ENCODE measurements at places on chromosomes 7 and 10. TPM values are rescaled to one million over a fixed set of nuclear protein-coding genes. Genes with fewer than 3 reads are reported as not detected.
A peak's percentile ranks its signal among the peaks of the same experiment; 100 is the strongest.

DNA sequence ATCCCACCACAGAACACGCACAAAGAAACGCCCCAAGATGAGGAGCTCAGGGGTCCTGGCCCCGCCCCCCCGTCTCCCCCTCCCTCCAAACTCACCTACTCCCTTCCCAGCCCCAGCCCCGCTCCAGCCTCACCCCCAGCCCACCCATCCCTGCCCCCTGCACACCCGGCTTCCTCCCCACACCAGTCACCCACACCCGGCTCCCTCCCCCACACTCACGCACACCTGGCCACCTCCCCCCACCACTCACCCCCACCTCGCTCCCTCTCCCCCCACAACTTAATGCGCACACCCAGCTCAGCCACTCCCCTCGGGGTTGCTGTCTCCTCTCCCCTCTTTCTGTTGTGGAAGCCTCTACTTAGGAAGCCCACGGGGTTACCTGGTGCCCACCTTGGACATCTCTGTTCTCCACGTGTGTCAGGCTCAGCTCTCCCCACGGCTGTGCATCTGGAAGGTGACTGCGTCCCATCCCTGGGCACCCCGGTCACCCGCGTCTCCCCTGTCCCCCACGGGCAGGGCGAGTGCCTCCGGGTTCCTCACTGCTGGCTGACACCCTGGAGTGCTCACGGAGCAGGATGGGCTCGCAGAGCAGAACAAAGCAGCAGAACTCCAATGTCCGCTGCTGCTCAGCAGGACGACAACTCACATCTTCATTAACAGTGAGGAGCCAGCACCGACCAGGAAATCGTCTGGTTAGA is 166.8 kb downstream of the USP6NL start:
- H3K4me3 ChIP-seq, result no peak overlapping the region
- peaks cover 32% of the 10 kb centered on the region for H3K27me3 ChIP-seq
- H3K36me3 ChIP-seq, result no peaks in the 10 kb centered on the region
- no peak for ATAC-seq

DNA sequence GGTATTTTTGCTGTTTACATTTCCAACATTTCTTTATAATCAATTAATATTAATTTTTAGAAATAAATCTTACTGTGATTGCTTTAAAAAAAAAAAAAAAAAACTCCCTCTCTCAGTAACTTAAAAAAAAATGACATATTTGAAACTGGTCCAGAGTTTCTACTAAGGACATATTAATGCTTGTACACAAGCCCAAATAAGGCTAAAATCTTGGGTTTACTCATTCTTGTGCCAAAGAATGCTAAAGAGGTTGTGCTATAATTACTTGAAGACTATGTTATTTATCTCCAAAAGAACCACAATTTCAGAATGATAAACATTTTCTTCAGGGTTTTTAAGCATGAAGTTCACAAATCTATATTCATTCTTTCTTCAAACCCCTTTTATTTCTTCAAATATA is 39.4 kb upstream of the PHF14 start:
- peak overlapping the region; percentile 11 for H3K4me3 ChIP-seq
- no peaks in the 10 kb centered on the region for H3K4me1 ChIP-seq
- no peaks in the 10 kb centered on the region for H3K27me3 ChIP-seq
- H3K27ac ChIP-seq, result peak overlapping the region; percentile 76
- H3K36me3 ChIP-seq, result peaks cover 3% of the 10 kb centered on the region
- ATAC-seq, result peak; percentile 39

- peaks cover under 1% of the 10 kb centered on the region for H3K4me1 ChIP-seq
- ATAC-seq, result no peak
- H3K36me3 ChIP-seq, result no peaks in the 10 kb centered on the region
- H3K27ac ChIP-seq, result peak overlapping the region; percentile 99
Measured at GRCh38 chr7:27141923-27142579, 1.4 kb downstream of the HOXA5 start.

- no peak for ATAC-seq
- H3K27ac ChIP-seq, result peak overlapping the region; percentile 25
- no peak overlapping the region for H3K4me3 ChIP-seq
- no peaks in the 10 kb centered on the region for H3K27me3 ChIP-seq
- no peaks in the 10 kb centered on the region for H3K36me3 ChIP-seq
Measured at GRCh38 chr10:74932648-74933047, 106.2 kb downstream of the KAT6B start.

DNA sequence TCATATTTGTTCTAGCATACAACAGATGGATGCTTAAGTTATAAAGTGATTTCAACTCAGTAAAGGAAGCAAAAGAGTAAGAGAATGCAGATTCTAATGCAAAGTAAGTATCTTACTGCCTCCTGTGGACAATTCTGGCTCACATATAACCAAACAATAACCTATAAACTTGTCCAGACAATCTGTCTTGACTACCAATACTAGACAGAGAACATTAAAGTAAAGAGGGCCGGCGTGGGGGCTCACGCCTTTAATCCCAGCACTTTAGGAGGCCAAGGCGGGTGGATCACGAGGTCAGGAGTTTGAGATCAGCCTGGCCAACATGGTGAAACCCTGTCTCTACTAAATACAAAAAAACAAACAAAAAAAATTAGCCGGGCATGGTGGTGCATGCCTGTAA is 329.3 kb downstream of the CACNA2D1 start:
- no peaks in the 10 kb centered on the region for H3K27me3 ChIP-seq
- H3K36me3 ChIP-seq, result no peaks in the 10 kb centered on the region
- H3K27ac ChIP-seq, result no peak overlapping the region
- peaks cover 7% of the 10 kb centered on the region for H3K4me1 ChIP-seq

DNA sequence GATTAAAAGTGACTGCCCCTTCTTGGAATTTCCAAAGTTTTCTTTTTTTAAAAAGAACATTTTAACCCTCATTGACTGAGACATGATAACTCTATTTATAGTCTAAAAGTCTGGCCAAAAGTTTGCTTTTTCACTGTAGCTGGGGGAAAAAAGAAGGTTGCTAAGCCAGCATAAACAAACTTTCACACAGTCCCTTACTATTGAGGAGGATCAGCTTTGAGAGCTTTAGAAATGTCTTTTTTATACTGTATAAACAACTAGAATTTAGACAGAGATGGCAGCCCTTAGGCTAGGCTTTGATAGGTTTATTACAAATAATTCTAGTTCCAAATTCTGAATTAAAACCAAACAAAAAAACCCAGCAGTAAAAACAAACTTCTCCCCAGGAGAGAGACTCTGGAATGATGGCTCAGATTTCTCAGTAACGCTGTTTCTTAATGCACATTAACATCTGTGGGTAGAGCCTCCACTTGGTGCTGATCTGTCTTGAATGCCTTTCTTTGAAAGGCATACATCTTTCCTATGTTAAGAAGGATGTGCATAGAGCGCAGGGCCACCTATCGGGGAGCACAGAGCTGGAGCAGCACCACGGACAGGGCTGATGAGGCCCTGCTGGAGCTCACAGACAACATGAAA is 100.9 kb upstream of the PDLIM1 start:
- peaks cover 88% of the 10 kb centered on the region for H3K36me3 ChIP-seq
- peak overlapping the region; percentile 44 for H3K27ac ChIP-seq
- H3K4me3 ChIP-seq, result no peak overlapping the region
- no peak for ATAC-seq
- no peaks in the 10 kb centered on the region for H3K27me3 ChIP-seq
- peaks cover 22% of the 10 kb centered on the region for H3K4me1 ChIP-seq

DNA sequence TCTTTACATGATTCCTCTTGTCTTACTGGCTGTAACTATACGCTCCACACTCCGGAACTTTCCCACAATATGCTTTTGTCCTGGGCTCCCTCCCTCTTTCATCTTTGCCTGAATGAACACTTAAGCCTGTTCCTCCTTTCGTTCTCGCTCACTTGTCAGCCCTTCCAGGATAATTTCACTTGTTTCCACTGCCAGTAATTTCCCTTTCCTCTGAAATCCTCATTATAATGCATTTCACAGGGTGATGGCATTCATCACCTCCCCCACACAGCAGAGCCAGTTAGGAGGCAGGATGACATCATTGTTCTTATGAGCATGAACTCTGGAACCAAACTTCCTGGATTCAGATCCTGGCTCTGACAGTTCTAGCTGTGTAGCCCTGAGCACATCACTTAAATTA is 372.6 kb downstream of the GPR158 start:
- H3K36me3 ChIP-seq, result no peaks in the 10 kb centered on the region
- no peak overlapping the region for H3K4me3 ChIP-seq
- H3K27ac ChIP-seq, result no peak overlapping the region
- no peak for ATAC-seq
- H3K4me1 ChIP-seq, result no peaks in the 10 kb centered on the region

CCDC146 gene
- total RNA-seq, result 11.5 TPM

EGFR gene
- total RNA-seq, result 116 TPM

GOLGA7B gene
- 0.15 TPM for total RNA-seq
